Immature natural killer cell (primary cell): ENCODE measurements at places on chromosomes 2 and 18. TPM values are rescaled to one million over a fixed set of nuclear protein-coding genes. Genes with fewer than 3 reads are reported as not detected.

The PLEK gene
- polyA plus RNA-seq, result 494 TPM

The TMEM37 gene
- not detected for polyA plus RNA-seq

The CPO gene
- not detected for polyA plus RNA-seq

The CLHC1 gene
- 2.9 TPM for polyA plus RNA-seq

The BBS5 gene
- polyA plus RNA-seq, result 0.51 TPM
